CD8-positive, alpha-beta memory T cell (primary cell): ENCODE measurements at places on chromosomes 1 and 21.

- no peak for DNase-seq
These were observed 128.0 kb downstream of the ADAMTS1 start for GRCh38 chr21:26717146-26717739.

- DNase-seq = no peak
These were observed 7.0 kb downstream of the HFM1 start for GRCh38 chr1:91397605-91398004.

GRCh38 chr1:226454349-226454748 is 46.5 kb upstream of the PARP1 start:
- DNase-seq = no peak

GRCh38 chr1:231170875-231171274 is 9.0 kb downstream of the TRIM67 start:
- no peak for DNase-seq

DNA sequence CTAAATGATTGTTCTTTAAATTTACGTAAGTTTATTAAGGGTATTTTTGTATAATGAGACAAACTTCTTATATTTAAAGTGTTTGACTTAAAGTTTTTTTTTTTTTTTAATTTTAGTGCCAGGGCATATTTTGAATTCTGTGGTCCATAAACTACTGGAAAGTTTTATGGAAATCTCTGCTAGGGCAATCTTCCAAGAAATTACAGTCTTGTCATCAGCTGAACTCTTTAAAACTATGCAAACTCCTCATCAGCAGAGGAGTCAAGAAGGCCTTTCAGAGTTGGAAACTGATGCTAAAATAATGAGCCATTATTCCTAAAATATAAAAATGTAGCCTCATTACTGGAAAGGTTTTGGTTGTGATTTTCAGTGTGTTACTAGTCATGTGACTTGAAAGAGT is 1201.9 kb downstream of the BRINP3 start:
- DNase-seq = no peak

DNA sequence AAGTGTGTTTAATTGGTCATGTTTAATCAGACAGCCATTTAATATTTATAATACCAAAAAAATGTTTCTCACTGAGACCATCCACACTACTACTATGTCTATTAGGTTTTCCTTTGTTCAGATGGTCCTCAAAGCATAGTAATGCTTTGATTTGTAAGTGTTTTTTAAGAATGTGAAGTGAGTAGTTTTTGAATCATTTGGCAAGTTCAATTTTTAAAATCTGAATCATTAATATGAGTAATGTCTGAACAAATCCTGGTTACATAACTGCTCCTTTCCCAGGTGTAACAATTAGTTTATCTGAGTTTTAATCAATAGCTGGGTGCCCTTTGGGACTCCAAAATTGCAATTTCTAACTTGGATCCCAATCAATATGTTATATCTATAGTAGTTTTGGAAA is 23.5 kb upstream of the RPL5 start:
- no peak for DNase-seq

DNA sequence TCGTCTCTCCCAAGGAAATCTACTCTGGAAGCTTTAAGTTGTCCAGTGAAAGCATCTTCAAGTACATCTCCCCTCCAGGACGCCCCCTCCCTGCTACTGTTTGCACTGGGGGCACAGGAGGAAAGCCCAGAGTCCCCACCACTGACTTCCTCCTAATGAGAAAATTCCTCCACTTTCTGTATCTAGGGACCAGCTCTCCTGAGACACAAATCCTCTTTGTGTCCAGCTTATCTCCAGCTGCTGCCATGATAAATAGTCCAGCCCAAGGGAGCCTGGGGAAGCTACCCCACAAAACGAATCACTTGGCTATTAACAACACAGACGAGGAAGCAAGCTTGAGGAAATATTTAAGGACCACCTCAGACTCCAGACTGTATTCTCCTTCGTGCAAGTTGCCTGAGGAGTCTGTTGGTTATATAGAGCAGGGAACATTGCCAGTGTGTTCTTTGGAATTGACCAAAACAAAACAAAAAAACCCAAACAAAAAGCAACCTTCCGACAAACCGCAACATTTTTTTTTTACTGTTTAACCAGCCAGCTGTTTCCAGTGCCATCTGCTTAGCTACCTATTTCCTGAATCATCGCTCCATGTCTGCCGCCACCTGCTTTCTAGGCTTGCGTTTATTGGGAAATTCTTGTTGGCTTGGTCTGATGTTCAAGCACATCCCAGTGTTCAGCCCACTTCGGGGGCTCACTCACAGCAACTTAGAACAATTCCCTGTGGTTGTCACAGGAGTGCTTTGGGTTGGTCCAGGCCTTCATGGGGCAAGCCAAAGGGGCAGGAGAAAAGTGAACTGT is 7.7 kb downstream of the C1orf226 start:
- DNase-seq = no peak

DNA sequence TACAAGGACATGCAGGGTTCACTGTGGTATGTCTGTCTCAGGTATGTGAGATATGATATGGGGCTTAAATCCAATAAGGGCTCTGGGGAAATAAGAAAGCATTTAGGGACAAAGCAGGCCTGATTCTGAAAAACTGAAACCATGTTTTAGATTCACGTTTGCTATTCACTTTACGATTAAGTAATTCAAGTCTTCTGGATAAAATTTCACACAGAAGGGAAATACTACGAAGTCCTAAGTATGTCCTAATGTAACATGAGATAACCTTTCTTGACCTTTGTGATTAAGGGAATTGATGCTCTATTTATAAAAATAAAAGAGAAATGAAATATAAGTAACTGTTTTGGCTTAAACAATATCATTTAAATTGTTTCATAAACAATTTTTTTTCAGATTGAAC is 55.4 kb downstream of the HNRNPR start:
- no peak for DNase-seq

DNA sequence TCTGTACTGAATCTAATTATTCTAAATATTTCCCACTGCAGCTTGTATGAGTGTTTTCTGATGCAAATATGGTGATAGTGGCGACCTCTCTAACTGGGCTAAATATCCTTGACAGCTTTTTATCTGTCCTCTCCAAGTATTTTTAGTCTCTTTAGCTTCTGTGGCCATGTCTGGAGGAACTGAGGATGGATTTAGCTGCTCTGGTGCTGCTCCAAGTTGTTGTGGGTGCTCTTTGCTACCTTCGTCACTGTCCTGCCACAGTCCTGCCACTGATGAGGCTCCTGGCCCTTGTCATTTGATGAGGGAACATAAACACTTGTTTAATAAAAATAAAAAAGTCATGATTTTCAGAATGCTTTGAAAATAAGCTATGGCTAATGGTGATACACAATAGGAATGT is 15.9 kb downstream of the CAMTA1 start:
- no peak for DNase-seq
